Activated CD4-positive, alpha-beta T cell treated with anti-CD3 and anti-CD28 coated beads for 1 hour (primary cell): ENCODE measurements at places on chromosomes 12 and 14.

GRCh38 chr12:85057370-85057963, 21.3 kb downstream of the LRRIQ1 start:
- no peak for DNase-seq

- DNase-seq = no peak
Observed at GRCh38 chr14:99468836-99469592, 11.6 kb downstream of the SETD3 start.

DNA sequence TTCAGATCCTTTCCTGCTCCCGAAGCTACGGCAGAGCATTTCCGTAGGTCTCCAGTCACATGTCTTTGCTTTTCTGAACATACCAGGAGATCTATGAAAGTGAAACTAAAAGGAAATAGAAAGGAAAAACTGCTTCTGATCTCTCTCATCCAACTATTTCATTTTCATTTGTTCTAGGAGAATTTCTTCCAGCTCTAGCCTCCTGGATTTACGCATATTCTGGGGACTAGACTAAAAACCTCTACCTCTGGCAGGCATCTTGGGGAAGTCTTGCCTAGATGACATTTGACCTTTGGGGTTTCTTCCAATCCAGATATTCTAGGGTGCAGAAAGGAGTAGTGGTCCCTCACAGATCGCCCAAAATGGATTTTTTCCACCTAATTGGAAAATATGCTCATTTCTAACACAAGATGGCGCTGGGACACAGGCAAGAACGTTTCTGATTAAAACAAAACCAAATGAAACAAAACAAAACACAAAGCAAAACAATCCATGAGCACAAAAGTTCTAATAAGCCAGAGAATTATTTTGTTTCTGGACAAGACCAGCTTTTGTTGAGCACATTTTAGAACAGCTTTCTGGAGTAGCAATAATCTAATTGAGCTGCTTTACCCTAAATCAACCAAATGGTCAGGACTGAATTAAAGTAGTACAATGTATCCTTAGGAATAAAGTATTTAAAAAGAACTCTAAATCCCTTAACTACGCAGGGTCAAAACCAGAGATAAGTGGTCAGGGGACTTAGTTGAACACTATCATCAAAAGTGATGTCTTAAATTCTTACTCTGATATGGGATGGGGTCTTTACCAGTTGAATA, 12.3 kb upstream of the PARP11 start:
- no peak for DNase-seq

DNA sequence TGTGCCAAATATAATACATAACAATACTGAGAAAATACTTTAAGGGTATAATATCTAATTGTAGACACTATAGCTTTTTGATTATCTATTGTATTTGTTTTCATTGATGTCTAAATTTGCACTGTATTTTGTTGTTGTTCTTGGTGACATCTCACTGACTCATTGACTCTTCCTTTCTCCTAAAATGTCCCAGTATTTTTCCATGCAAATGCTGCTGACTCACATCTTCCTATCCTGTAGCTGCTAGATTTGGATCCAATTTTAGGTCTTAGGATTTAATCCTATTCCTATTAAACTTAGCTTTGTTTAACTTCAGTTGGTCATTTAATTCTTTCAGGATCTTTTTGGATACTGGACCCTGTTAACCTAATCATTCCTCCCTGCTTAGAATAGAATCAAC, 148.5 kb downstream of the TMTC2 start:
- no peak for DNase-seq

- DNase-seq = no peak
Observed at GRCh38 chr14:54121466-54122027, 164.9 kb upstream of the BMP4 start.

GRCh38 chr12:67151886-67152285, 117.3 kb upstream of the CAND1 start:
- no peak for DNase-seq

DNA sequence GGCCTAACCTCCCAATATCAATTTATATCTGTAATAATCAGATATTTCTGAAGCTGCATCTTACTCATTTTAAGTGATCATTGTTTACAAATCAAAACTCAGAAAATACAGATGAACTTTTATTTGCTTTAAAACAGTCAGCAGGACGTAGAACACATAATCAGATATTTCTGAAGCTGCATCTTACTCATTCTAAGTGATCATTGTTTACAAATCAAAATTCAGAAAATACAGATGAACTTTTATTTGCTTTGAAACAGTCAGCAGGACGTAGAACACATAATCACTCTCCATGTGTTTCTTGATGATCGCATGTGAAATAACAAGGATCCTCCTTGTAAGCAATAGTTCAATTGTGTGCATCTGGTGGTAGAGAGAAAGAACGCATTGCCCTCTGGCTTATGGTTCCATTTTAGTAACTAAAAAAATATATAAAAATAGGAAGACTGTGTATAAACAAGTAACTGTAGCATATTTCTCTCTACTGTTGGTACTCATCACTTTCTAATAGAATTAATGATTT, 15.0 kb upstream of the TMTC2 start:
- DNase-seq = no peak

DNA sequence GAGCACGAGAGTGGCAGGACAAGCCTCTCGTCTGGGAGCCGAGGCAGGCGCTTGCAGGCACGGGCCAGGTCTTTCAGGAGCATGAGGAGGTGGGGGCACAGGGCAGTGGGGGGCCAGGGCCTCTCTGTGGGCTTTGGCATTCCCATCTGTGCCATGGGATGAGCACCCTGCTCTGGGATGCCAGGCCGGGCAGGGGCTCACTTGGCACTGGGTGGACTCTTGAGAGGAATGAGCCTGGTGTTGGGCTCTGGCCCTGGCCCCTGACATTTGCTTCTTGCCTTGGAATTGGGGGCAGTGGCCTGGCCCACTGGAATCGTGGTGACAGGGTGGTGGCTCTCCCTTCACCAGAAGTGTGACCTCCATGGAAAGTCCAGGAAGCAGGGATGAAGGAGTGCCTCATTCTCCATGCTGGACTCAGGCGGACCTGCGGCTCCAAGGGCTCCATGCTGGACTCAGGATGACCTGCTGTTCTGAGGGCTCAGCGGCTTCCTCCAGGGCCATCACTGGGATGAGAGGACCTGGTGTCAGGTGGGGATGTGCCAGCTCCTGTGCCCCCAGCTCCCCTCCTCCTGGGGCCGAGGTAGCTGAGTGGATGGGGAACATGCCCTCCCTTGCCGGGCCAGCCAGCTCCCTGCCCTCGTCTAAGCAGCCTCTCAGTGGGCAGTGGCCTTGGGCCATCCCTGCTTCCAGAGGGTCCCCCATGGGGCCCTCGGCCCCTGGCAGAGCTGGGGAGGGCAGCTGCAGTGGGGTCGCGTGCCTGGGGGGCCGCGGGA, 220.3 kb downstream of the KIF26A start:
- DNase-seq = no peak

GRCh38 chr14:92783813-92784431, 10.2 kb upstream of the GOLGA5 start:
- DNase-seq = no peak

GRCh38 chr12:14111230-14111865, 129.9 kb upstream of the GRIN2B start:
- no peak for DNase-seq

DNA sequence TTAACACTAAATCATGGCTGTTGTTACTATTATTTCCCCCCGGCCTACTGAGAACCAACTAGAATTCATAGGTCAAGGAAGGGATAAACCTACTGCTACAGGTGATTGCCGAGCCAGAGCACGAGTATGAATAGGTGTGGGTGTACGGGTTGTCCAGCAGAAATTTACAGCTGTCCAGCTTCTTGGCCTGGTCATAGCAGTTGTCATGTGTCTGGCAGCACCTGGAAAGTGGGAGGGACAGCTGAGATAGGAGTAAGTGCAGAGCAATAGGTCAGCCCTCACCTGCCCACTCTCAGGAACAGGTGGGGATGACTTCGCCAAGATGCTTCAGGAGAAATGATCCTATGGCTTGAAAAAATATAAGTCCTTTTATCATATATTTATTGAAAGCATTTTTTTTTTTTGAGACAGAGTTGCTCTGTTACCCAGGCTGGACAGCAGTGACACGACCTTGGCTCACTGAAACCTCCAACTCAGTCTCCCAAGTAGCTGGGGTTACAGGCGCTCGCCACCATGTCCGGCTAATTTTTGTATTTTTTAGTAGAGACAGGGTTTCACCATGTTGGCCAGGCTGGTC, 2.6 kb downstream of the PLA2G1B start:
- DNase-seq = no peak

GRCh38 chr14:104376202-104377140, 203.1 kb upstream of the C14orf180 start:
- DNase-seq = no peak

DNA sequence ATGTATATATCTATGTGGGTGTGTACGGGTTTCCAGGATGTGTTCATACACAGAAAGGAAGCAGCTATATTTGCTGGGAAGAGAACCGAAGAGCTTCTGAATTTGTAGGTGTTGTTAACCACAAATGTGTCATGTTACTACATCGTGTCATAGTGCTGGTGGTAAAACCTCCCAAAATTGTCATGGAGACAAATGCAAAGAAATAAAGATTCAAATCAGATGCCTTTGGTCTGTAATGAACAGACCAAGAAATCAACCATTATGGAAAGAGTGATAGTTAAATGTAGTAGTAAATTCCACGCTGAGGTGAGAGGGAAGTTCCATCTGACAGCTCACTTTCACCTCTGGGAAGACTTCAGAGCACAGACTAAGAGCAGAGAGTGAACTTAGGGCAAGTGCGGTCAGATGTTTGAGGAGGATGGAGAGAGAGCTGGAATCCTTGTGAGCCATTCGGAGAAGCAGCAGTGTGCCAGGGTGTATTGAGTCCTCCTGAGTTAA, 487.5 kb downstream of the TMEM121 start:
- no peak for DNase-seq

DNA sequence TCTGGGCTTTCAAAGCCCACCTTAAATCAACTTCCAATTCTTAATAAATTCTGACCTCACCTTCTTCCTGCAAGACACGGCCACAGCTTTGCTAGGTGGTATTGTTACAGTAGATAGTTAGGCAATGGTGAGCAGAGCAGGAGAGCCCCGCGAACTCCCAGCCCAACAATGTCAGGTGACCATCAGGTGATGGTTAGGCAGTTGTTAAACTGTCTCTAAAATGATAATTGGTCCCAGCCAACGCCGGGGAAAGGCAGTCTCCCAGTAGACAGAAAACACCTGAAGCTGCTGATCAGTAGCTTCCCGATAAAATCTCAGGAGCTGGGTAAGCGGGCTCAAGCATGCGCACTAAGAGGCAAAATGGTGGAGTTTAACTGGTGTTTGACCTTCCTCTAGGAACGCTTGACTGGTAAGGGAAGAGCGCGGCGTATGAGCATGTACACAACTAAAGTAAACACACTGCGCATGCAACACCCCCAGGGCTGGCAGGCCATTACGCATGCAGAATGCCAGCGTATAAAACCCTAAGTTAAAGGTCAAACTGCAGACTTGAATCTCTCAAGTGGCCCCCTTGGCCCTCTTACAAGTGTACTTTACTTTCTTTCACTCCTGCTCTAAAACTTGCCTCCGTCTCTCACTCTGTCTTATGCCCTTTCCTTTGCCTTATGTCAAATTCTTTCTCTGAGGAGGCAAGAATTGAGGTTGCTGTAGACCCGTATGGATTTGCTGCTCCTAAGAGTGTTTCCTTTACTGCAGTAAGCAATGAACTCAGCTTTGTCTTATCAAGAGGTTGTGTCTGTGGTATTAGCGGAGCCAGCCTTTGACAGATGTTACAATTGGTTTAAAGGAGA, 113.5 kb downstream of the C12orf75 start:
- no peak for DNase-seq

- no peak for DNase-seq
Observed at GRCh38 chr12:56677680-56678079, 10.4 kb downstream of the PTGES3 start.

- DNase-seq = no peak
Observed at GRCh38 chr12:119989361-119989730, 310 bp downstream of the BICDL1 start.
